HFFc6 (cell line): ENCODE measurements at places on chromosomes 2 and 18. TPM values are rescaled to one million over a fixed set of nuclear protein-coding genes. Genes with fewer than 3 reads are reported as not detected.

The CPSF3 gene
- total RNA-seq, result 38.0 to 44.9 TPM (median 42.4 TPM) in 3 replicates

The NTSR2 gene
- total RNA-seq, result not detected in 3 replicates

The LIMS4 gene
- 1.3 to 2.8 TPM (median 2.3 TPM) in 3 replicates for total RNA-seq

The TRIB2 gene
- total RNA-seq, result 17.3 to 22.9 TPM (median 22.6 TPM) in 3 replicates

The NT5C1B gene
- total RNA-seq, result not detected in 2 replicates

The POTEI gene
- not detected in 3 replicates for total RNA-seq

The SLC14A1 gene
- 0.46 to 0.96 TPM (median 0.74 TPM) in 3 replicates for total RNA-seq

The SP140 gene
- total RNA-seq, result 0.27 to 1.0 TPM (median 0.66 TPM) in 3 replicates

The HOXD12 gene
- 0.29 TPM in 1 of 3 replicates, not detected in the others for total RNA-seq

The MBP gene
- total RNA-seq, result 0.07 to 0.21 TPM in 2 of 3 replicates, not detected in the other

GRCh38 chr2:206915121-206915520 lies 24.2 kb upstream of the CPO start:
- peak; percentile 82 for DNase-seq

GRCh38 chr18:55570966-55571365 lies 17.0 kb downstream of the TCF4 start:
- DNase-seq, result no peak

DNA sequence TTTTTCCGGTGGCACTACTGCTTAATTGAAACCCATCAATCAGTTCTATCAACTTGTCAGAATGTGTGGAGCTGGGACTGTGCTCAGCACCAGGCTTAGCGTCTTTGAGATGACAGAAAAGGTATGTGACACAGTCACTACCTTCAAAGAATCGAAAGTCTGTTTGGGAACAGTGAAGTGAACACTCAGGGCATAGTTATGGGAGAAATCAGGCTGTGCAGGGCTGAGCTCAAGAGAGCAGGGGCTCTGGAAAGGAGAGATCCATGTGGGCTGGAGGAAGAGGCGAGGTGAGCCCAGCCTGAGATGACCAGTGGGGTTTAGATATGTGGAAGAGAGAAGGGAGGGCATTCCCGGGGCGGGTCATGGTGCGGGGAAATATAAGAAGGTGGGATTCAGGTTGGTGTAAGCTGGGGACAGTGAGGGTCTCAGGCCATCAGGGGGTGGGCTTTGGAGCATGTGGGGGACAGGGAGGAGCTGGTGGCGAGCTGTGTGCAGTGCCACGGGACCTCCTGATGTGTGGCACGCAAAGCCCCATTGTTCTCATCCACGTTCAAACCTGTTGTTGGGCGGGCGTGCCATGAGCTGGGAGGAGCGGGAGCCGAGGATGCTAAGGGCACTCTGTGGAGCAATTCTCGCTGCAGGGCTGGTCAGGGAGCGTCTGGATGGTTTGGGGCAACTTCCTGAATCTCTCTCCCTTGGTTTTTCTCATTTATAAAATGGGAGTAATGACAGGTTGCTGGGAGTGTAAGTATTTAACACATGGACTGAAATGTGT lies 72.5 kb downstream of the VAPA start:
- no peak for DNase-seq

GRCh38 chr2:199590321-199591203 lies 132.8 kb upstream of the SATB2 start:
- no peak for DNase-seq

- DNase-seq, result peak; percentile 45
Measured at GRCh38 chr2:101473911-101474701, 806 bp downstream of the RFX8 start.

GRCh38 chr2:239267288-239267951 lies 133.4 kb downstream of the HDAC4 start:
- DNase-seq, result peak; percentile 37

DNA sequence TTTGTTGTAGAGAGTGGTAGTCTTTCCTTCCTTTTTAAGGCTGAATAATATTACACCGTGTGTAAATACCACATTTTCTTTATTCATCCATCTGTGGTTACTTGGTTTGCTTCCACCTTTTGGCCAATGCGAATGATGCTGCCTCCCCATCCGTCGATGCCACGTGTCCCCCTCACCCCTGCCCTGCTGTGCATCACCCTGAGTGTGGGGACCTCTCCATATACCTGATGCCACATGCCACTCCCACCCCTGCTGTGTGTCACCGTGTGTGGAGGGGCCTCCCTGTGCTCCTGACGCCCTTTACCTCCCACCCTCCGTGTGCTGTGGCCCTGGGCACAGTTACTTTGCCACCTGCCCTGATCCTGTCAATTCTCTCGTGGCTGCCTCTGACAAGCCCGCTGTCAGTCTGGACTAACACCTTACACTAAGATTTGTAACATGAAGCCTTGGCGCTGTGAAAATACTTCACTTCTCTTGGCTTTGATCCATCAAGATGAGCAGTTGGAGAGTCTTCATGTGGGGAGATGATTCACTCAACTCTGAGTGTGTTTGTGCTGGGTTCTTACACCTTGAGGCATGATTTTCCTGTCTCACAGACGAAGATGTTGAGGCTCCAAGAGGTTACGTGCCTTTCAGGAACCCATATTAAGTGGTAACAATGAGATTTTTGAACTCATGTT lies 234.0 kb downstream of the ZNF407 start:
- no peak for DNase-seq

DNA sequence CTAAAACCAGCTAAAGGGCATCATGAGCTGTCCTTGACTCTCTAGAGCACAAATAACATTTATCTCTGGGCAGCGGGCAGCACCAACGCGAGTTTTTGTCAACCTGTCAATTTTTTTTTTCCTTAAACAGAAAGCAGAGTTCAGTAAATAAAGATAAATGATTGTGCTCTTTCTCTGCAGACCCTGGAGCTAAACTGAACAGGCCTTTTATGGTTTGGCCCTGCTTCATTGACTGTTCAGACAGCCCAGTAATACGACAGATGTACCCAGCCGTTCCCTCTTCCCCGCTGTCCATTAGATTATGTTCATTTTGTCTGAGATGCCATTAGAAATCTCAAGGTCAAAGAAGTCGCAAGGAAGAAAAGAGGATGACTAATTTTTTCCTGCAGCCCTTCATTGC lies 280.5 kb upstream of the PIK3C3 start:
- no peak for DNase-seq

DNA sequence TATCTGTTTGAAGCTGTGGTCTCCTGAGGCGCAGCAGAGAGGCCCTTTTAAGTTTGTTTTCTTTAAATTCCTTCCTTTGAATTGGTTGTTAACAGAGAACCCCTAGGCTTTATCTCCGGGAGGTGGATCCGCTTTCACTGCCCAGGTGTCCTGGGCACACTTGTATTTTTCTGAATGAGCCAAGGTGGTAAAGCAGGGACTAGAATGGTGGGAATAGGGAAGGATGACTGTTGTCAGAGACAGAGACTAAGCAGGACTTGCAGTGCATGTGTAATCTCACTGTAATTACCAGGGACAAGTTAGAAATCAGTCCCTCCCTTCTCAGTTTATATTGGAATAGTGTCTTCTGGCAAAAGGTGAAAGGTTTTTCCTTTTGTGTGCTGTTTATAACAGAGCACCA lies 72.8 kb downstream of the PHLPP1 start:
- no peak for DNase-seq

DNA sequence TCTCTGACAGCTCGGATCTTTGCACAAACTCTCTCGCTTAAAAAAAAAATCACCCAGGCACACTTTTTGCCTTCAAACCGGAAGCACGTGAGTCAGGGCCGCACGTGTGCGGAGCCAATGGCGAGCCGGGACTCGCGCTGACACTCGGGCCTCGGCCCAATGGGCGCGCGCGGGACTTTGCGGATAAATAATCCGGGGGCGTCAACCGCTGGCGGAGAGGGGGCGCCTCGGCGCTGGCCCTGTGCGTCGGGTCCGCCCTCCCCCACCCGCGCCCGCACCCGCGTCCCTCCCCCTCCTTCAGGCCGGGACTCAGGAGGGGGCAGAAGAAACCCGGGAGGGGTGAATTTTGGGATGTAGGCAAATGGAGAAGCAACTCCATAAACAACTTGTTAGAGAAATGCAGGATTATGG lies 319 bp upstream of the EN1 start:
- no peak for DNase-seq

- DNase-seq, result no peak
Measured at GRCh38 chr18:79167526-79168190, 98.5 kb downstream of the ATP9B start.

- DNase-seq, result peak; percentile 61
Measured at GRCh38 chr2:181742922-181743722, 62.8 kb upstream of the NEUROD1 start.

DNA sequence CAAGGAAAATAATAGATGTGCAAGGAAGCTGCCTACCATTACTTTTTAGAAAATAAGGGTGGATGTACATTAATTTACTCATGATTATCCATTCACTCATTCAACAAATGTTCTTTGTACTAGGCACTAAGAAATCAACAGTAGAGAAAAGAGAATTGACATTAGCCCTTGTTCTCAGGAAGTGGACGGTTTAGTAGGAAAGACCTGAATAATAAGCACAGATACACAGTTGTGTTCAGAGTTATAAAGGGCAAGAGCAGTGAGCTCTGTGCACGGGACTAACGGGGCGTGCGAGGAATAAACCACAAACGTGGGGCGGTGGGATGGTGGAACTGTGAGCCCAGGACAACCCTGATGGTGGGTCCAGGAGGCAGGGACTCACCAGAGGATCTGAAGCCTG lies 94.4 kb upstream of the MBOAT2 start:
- no peak for DNase-seq

GRCh38 chr2:156565066-156565710 lies 129.0 kb downstream of the GPD2 start:
- DNase-seq, result peak; percentile 87

DNA sequence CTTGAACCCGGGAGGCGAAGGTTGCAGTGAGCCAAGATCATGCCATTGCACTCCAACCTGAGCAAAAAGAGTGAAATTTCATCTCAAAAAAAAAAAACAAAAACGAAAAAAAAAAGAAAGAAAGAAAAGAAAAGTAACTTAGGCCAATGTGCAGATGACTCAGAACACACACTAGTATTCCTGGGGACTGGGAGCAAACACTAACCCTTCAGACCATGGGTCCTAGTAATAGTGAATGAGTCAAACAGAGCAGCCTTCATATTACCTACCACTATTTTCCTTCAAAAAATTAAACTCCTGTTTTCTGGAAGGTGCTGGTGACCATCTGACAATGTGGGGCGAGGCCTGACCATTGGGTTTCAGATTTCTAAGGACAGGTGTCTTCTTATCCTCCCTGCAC lies 253.4 kb downstream of the PIEZO2 start:
- DNase-seq, result no peak

- DNase-seq, result no peak
Measured at GRCh38 chr2:159797543-159798375, at the start of gene CD302. CD302 (minus strand) TSS chr2:159798208; CDS start chr2:159798198, 10 bp downstream.

DNA sequence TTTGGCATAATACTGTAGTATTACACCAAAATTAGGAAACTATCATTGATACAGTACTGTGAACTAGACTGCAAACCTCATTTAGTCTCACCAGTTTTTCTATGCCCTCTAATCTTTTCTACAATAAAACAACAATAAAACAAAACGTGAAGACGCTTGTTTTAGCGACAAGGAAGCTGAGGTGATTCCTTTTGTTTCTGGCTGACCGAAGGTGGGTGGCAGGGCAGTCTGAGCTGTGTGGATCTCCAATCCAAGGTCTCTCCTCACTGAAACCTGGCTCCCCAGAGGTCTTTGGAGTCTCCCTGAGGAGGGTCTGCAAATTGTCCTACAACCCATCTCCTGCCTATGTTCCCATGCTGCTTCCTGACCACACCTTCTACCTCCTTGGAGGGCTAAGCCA lies 59.3 kb downstream of the ARMC9 start:
- DNase-seq, result no peak

DNA sequence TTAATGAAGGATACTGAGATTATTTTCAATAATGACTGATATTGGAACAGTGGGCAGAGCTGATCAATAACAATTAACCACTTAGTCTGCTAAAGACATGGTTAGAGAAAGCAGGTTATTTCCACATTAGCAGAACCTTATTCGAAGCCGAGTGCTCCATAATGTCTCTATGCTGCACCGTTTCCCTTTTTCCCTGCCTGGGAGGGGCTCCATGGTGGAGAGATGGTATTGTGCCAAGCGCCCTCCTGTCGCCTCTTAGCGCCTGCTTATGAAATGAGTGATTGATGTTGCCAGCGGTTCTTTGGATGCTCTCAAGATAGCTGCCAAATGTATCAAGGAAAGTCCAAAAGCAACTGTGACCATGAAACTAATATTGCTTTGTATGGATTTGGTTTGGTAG lies 34.6 kb upstream of the INSIG2 start:
- no peak for DNase-seq

- no peak for DNase-seq
Measured at GRCh38 chr2:127429844-127430425, 11.7 kb downstream of the PROC start.

- no peak for DNase-seq
Measured at GRCh38 chr2:10650761-10651160, 39.0 kb downstream of the NOL10 start.

GRCh38 chr18:26545335-26546123 lies 2.8 kb downstream of the KCTD1 start:
- DNase-seq, result no peak

- no peak for DNase-seq
Measured at GRCh38 chr2:225937625-225938187, 538.2 kb downstream of the NYAP2 start.

DNA sequence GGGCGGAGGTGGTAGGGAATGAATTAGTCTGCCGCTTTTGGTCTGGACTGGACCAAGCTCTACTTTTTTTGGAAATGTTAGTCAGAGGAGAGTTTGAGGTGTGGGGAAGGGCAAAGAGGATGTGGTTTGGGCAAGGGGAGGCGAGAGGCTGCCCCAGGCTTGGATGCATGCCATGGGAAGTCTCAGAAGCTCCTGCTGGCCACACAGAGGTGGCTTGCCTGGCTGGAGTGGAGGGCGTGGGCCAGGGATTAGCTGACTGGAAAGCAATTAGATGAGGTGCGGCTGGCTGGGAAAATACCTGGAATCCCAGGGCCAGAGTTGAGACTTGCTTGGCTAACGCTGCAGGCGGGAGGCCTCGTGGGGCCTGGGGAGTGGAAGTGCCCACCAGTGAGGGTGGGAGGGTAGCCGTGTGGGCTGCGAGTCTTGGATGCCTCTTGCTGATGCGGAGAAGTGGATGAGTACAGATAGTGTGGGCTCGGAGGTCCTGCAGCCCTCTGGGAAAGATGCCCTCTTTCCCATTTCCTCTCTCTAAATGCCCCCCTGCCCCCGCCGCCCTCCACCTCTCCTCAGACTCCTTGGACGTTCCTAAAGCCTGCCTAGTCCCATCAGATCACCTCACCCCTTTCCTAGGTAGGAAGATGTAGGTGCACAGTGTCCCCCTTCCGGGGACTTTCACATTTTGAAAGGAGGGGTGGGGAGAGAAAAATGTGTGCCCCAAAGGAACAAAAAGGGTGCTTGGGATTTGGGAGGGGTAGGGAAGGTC lies 117.6 kb downstream of the SMAD7 start:
- peak; percentile 72 for DNase-seq

DNA sequence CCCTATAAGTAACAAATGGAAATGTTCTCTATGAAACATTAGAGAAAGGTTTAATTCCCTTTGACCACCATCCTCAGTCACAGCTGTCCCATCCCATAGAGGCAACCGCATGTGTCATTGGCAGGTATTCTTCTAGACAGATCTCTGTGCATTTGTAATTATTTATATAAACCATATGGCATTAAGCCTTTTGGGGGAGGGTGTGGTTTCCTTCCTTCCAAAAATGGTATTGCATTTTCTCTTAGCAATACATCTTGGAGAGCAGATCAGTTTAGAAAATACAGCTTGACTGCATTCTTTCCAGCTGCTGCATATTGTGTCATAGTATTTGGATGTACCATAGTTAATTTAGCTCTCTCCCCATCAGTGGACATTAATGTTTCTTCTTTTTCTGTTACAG lies 57.7 kb downstream of the LCLAT1 start:
- no peak for DNase-seq
